ENCODE measurements at places on chromosomes 6 and 20. TPM values are rescaled to one million over a fixed set of nuclear protein-coding genes. Genes with fewer than 3 reads are reported as not detected.

Gene OR2B6
- not detected for total RNA-seq

Gene SOX18
- total RNA-seq: 0.05 TPM

Gene LAMA4
- 8.2 TPM for total RNA-seq

Gene MOG
- total RNA-seq: not detected

Gene KCNK15
- total RNA-seq: 4.6 TPM

Gene C6orf58
- total RNA-seq: 1.0 TPM

Gene NRM
- total RNA-seq: 1.7 TPM

Gene LIN28B
- not detected for total RNA-seq

Gene TMC2
- not detected for total RNA-seq

Gene LY6G5B
- total RNA-seq: not detected

Gene MCHR2
- total RNA-seq: not detected

Gene NMBR
- 0.10 TPM for total RNA-seq

Gene TMEM170B
- total RNA-seq: 1.1 TPM

Gene GNL1
- total RNA-seq: 32.2 TPM

Gene FLRT3
- total RNA-seq: 5.2 TPM

Gene LGSN
- 0.10 TPM for total RNA-seq
